CD4-positive, alpha-beta memory T cell (primary cell): ENCODE measurements at places on chromosomes 5 and 9. TPM values are rescaled to one million over a fixed set of nuclear protein-coding genes. Genes with fewer than 3 reads are reported as not detected.
A peak's percentile ranks its signal among the peaks of the same experiment; 100 is the strongest.

- no peaks in the 10 kb centered on the region for H3K27me3 ChIP-seq
- H3K27ac ChIP-seq = no peak overlapping the region
- no peak for DNase-seq
- H3K4me3 ChIP-seq = no peak overlapping the region
- no peaks in the 10 kb centered on the region for H3K36me3 ChIP-seq
- no peaks in the 10 kb centered on the region for H3K4me1 ChIP-seq
These were observed 107.2 kb upstream of the RAD23B start for GRCh38 chr9:107175816-107176435.

- H3K27ac ChIP-seq = no peak overlapping the region
- H3K36me3 ChIP-seq = no peaks in the 10 kb centered on the region
- no peaks in the 10 kb centered on the region for H3K27me3 ChIP-seq
- H3K4me3 ChIP-seq = no peak overlapping the region
These were observed 93.7 kb upstream of the DAB2 start for GRCh38 chr5:39518516-39518915.

GRCh38 chr9:92097997-92098482 lies 17.2 kb downstream of the SPTLC1 start:
- no peak overlapping the region for H3K4me3 ChIP-seq
- no peak overlapping the region for H3K27ac ChIP-seq
- peak; percentile 48 for DNase-seq
- peaks cover 20% of the 10 kb centered on the region for H3K4me1 ChIP-seq
- no peaks in the 10 kb centered on the region for H3K27me3 ChIP-seq
- H3K36me3 ChIP-seq = no peaks in the 10 kb centered on the region

DNA sequence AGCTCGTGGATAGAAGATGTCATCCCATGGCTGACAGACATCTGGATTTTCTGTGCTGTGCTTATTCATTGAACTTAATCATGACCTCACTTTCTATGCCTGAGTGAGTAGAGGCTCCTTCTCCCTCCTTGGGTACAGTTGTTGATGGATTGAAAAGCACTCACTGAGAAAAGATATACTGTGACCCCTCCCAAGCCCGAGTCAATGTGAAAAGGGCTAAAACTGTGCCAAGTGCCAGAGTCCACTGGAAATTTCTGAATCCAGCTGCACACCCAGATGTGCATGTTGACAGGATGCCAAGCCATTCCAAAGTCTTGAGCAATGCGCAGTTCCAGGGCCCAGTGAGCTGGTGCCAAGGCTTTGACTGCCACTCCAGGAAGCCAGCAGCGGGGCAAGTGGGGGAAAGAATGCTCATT lies 473.0 kb downstream of the NTRK2 start:
- no peaks in the 10 kb centered on the region for H3K4me1 ChIP-seq
- H3K36me3 ChIP-seq = no peaks in the 10 kb centered on the region
- no peak for DNase-seq
- no peak overlapping the region for H3K27ac ChIP-seq

- H3K27ac ChIP-seq = no peak overlapping the region
- H3K4me1 ChIP-seq = no peaks in the 10 kb centered on the region
- no peaks in the 10 kb centered on the region for H3K27me3 ChIP-seq
These were observed 8.8 kb downstream of the RGS7BP start for GRCh38 chr5:64514612-64515011.

DNA sequence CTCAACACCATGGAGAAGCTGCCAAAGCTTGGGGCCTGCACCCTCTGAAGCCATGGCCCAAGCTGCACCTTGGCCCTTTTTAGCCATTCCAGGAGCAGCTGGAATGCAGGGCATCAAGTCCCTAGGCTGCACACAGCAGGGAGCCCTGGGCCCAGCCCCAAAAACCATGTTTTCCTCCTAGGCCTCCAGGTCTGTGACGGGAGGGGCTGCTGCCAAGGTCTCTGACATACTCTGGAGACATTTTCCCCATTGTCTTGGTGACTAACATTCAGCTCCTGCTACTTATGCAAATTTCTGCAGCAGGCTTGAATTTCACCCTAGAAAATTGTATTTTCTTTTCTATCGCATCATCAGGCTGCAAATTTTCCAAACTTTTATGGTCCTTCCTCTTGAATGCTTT lies 64.6 kb downstream of the ELOVL7 start:
- no peak overlapping the region for H3K4me3 ChIP-seq
- no peaks in the 10 kb centered on the region for H3K4me1 ChIP-seq
- no peak for DNase-seq
- no peaks in the 10 kb centered on the region for H3K27me3 ChIP-seq
- H3K36me3 ChIP-seq = no peaks in the 10 kb centered on the region

The SEC16A gene
- 6.6 TPM for polyA plus RNA-seq

The PITX1 gene
- not detected for polyA plus RNA-seq
